ENCODE measurements at places on chromosomes 12 and 14.

- DNase-seq, result no peak
Observed at GRCh38 chr12:19588951-19589350, 149.7 kb downstream of the AEBP2 start.

DNA sequence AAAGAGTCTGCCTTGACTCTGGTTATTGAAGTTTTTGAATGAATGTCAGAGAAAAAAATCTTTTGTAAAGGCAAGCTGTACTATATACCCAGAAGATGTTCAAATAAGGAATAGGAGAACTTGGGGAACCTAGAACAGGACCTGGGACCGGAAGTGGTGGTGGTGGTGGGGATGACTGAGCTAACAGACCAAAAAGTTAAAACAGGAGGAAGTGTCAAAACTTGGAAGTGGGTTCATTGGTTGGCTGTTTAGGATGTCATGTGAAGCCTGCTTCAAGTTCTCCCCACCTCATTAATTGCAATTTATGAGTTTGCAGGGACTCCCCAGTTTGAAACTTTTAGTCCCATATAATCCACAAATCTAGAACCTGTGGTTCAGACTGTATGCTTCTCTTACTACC is 26.2 kb downstream of the PLXNC1 start:
- no peak for DNase-seq

GRCh38 chr12:2959505-2960389 is 550 bp downstream of the TEAD4 start:
- no peak for DNase-seq

- peak; percentile 91 for DNase-seq
Observed at GRCh38 chr12:67827820-67828383, 161.3 kb upstream of the IFNG-AS1 start.

DNA sequence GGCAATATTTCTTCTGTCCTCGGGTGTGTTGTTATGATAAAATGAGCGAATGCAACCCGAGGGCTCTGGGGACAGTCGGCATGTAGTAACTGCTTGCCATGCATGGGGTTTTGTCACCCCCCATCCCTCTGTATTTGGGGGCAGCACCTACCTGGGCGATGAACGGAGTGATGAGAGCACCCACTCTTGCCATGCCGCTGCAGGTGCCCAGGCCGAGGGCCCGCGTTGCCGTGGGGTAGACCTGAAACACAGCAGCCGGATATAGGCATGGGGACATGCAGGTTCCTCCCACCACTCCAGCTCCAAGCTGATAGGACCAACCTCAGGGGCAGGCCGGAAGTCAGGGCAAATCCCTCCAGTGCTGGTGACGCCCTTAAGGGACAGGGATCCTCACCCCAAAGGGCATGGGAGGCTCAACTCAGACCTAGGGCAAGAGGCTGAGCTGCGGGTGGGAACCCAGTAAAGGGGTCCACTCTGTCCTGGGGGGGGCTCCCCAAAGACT is 35.8 kb downstream of the DAO start:
- DNase-seq, result no peak

- DNase-seq, result no peak
Observed at GRCh38 chr14:65228436-65228835, 126.1 kb upstream of the MAX start.

DNA sequence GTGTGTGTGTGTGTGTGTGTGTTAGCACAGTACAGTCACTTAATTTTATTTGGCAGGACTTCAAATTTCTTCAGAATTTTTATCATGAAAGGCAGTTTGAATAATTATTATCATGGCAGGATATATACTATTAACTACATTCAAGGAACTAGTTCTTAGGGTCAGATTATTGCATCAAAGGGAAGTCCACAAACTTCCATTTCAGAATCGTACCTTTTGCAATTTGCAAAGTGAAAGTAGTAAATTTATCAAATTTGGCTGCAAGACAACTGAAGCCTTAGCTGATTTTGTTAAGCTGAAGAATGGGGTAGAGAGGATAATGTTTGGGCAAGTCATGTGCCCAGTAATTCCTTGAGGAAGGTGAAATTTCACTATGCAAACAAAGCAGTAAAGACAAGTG is 68.2 kb downstream of the PLEKHG7 start:
- no peak for DNase-seq

GRCh38 chr14:89911010-89911919 is 43.3 kb downstream of the EFCAB11 start:
- DNase-seq, result peak; percentile 74

GRCh38 chr14:62939970-62940369 is 105.3 kb downstream of the KCNH5 start:
- no peak for DNase-seq

GRCh38 chr14:58662759-58663158 is 25.0 kb downstream of the DACT1 start:
- no peak for DNase-seq

GRCh38 chr12:14167005-14167628 is 185.7 kb upstream of the GRIN2B start:
- peak; percentile 30 for DNase-seq

GRCh38 chr14:28141662-28142061 is 624.9 kb upstream of the FOXG1 start:
- no peak for DNase-seq

DNA sequence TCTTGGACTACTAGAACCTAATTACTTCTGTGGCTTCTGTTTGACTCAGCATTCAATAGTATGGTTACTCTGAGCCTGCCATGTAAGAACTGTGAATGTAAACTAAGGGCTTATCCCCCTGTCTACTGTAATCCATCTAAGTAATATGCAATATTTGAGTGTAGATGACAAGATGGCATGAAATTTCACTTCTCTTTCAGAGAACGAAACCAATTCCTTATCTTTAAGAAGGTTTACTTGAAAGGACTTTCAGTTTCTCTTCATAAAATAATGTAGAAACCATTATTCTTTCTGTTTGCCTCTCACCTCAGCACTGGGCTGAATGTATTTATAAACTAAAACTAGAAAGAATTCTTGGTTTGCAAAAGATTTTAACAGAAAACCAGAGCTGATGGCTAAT is 60.4 kb upstream of the ARID2 start:
- DNase-seq, result no peak

DNA sequence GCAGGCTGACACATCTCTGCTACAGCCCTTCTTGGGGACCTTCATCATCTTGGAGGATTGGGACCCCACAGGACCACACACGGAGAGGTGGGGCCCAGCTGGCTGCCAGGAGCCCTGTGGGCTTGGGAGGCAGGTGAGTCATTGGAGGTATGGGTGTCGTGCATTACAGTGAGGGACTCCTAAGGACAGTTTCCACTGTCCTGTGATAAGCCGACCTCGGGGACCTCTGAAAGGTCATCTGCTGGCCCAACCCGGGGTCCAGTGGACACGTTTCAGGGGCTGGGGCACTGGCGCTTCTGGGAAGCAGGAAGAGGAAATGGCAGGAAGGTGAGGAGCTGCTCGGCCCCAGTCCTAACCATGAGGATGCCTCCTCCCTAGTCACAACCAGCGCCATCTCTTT is 238.0 kb downstream of the BCL11B start:
- DNase-seq, result no peak

DNA sequence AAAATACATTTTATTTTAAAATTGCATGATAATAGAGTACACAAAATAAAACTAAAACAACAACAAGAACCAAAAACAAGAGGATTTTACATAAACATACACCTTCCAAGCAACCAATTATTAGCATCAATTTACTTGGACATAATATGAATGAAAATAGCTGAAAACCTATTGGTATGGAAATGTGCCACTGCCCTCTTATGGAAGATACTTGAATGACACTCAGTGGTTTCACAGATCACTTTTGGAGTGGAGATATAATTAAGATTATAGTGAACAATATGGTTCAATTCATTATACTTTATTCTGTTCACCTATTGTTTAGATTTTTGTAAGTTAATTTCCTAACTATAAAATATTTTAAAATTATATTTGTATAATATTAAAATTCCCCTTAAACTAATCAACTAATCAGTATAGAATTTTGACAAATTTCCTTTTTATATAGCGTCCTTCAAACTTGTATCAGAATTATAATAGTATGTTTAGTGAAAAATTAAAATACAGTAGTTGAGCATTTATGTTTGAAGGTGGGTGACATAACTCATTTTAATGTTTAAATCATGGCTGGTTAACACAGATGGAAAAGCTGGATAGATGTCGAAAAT is 70.1 kb downstream of the SLC6A15 start:
- DNase-seq, result peak; percentile 22

DNA sequence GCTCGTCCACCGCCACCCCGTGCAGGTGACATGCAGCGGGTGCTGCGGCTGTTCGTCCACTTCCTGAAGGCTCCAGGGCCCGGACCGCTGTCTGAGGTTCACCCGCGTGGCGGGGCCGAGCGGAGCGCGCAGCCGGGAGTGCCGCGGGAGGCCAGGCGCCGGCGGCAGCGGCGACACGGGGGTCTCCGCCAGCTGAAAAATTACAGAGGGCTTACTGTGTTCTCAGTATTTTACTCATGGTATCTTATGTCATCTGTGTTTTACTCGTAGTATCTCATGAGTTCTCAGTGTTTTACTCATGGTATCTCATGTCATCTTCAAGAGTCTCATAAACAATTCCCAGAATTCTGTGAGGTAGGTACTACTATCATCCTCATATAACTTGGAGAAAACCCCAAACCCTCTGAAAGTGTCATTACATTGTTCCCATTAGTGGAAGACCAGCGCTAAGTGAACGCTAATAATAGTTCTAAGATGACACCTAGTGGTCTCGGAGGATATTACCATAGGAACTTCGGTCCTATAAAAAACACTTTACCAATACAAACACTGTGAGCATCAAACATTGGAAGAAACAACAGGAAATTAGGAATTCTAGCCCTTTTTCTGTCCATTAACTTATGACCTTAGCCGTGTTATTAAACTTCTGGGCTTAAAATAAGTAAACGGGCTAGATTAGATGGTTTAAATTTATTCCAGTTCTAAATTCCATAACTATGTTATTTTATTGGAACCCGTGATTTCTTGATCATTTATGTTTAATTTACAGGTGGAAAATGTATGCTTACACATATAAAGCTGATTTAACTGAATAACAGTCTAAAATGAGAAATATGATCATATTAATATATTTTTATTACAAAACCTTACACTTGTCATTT is 32.4 kb downstream of the AK7 start:
- DNase-seq, result peak; percentile 43

DNA sequence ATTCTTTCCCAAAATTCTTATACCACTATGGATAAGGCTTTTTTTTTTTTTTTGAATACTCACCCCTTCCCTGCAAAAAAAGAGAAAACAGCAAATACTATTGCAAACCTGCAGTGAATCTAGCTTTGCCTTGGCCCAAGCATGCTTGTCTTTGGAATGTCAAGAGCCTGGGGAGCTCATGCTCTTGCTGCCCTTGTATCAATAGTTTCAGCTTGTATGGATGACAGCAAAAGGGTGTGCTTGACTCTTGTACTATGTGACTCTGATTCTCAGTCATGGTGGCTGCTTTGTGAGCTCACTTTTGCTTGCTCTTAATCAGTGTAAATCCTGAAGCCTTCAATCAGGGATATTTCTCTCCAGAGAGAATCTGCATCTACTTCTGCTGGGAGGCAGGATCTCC is 149.2 kb downstream of the EMP1 start:
- DNase-seq, result no peak

- DNase-seq, result peak; percentile 96
Observed at GRCh38 chr14:96176811-96177211, 27.8 kb upstream of the BDKRB2 start.

DNA sequence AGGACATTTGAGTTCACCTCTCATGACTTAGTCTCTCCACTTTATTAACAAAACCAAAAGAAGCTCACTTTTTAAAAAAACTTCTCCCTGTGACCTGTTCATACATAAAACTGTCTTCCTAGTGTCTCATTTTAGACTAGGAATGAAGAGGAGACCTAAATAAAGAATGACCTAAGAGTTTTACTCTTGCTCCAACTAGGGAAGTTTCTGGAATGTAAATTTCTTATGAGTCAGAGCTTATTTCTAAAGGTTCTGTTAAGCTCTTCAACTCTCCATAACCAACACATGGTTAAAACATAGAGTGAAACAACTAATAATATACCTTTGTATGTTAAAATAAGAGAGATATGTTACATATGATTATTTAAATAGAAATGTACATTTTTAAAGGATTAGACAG is 369.8 kb downstream of the EMP1 start:
- DNase-seq, result no peak

DNA sequence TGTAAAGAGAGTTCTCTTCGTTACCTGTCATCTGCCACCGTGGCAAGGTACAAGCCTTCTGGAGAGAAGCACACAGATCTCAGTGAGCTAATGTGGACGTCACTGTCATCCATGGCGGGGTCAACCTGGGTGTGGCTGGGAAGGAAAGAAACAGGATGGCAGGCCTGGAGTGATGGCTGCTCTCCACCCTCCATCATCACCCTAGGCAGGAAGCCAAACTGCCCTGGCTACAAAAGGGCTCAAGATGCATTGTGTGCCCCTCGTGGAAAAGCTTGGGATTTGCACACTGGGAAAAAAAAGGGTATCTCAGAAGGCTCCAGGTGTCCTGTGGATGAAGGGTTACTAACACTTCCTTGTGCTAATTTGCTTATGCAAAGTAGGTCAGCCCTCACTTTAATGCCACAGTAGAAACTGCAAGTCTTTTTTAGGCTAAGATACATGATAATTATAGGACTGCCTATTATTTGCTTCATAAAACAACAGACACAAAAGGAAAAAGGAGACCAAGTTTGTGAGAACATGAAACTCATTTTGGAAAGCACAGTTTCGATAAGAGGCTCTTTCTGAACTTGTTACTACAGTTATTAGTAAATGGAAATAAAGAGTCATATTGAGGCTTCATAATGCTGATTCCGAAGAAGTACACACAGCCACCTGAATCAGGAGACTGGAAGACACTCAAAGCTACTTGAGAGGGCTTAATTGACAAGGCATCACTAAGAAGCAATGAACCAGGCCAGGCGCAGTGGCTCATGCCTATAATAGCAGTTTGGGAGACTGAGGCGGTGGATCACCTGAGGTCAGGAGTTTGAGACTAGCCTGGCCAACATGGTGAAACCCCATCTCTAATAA is 18.9 kb downstream of the RFC5 start:
- DNase-seq, result no peak

GRCh38 chr12:34286934-34287333 is 264.6 kb downstream of the ALG10 start:
- no peak for DNase-seq

DNA sequence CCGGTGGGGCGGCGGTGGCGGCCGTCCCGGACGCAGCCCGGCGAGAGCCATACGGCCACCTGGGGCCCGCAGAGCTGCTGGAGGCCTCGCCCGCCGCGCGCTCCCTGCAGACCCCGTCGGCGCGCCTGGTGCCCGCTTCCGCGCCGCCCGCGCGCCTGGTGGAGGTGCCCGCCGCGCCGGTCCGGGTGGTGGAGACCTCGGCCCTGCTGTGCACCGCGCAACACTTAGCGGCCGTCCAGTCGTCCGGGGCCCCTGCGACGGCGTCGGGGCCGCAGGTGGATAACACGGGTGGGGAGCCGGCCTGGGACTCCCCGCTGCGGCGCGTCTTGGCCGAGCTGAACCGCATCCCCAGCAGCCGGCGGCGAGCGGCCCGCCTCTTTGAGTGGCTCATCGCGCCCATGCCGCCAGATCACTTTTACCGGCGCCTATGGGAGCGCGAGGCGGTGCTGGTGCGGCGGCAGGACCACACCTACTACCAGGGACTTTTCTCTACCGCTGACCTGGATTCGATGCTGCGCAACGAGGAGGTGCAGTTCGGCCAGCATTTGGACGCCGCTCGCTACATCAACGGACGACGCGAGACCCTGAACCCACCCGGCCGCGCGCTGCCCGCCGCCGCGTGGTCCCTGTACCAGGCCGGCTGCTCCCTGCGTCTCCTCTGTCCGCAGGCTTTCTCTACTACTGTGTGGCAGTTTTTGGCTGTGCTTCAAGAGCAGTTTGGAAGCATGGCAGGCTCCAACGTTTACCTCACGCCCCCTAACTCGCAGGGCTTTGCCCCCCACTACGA is 716 bp downstream of the RIOX1 start:
- peak; percentile 29 for DNase-seq

Data from stromal cell of bone marrow (primary cell).